ENCODE measurements at places on chromosomes 6 and 20.

GRCh38 chr6:103534095-103534494 lies 1325.6 kb downstream of the HACE1 start:
- DNase-seq: no peak

DNA sequence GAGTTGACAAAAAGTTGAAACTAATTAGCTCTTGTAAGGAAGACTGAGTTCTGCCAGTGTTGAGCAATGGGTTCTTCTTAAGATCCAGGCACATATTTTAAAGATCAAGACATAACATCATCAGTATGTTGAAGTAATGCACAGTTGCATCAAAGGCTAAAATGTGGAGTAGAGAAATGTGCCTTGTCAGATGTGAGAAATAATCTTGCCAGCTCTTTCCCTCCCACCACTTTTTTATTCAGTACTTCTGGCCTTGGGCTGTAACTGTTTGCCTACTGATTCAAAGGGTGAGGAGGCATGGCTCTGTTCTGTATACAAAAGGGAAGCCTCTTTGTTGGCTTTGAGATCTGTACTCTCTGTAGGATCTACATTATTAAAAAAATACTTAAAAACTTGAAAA lies 13.1 kb downstream of the PKIB start:
- DNase-seq: no peak

GRCh38 chr6:108589244-108589791 lies 28.6 kb downstream of the FOXO3 start:
- DNase-seq: peak; percentile 72

GRCh38 chr6:46370622-46371021 lies 120.6 kb downstream of the RCAN2 start:
- DNase-seq: no peak

GRCh38 chr6:167688123-167688522 lies 138.6 kb upstream of the AFDN start:
- DNase-seq: no peak

GRCh38 chr20:49823152-49823847 lies 10.7 kb downstream of the SLC9A8 start:
- no peak for DNase-seq

DNA sequence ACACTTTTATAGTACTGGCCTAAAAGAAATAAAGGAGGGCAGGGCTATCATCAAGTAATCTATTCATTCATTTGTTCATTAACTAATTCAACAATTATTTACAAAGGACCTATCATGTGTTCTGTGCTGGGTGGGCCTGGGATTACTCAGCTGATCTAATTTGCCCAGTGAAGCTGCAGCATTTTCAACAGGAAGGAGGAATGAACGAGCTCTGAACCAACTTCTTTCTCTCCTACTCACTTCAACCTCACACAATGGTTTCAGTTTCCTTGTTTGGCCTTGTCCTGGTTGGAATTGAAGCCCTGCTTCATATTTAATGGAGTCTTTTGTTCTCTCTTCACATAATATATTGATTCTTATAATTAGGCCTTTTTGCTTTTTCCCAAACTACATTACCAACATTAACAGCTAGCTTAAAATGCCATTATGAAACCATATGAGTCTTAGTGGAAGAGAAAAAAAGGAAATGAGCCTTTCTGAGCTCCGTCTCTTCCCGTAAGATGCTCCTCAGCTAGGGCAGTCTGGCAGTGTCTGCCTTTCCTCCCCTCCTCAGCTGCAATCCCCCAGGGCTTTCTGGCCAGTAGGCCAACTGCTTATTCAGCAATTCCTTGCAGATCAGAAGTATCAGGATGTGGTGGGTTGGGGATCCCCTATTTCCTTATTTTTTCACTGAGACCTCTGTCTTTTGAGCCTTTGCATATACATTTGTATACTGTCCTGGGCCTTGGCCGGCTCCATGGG lies 79.4 kb upstream of the NRN1 start:
- no peak for DNase-seq

- no peak for DNase-seq
Measured at GRCh38 chr6:168784426-168784825, 343.4 kb downstream of the SMOC2 start.

DNA sequence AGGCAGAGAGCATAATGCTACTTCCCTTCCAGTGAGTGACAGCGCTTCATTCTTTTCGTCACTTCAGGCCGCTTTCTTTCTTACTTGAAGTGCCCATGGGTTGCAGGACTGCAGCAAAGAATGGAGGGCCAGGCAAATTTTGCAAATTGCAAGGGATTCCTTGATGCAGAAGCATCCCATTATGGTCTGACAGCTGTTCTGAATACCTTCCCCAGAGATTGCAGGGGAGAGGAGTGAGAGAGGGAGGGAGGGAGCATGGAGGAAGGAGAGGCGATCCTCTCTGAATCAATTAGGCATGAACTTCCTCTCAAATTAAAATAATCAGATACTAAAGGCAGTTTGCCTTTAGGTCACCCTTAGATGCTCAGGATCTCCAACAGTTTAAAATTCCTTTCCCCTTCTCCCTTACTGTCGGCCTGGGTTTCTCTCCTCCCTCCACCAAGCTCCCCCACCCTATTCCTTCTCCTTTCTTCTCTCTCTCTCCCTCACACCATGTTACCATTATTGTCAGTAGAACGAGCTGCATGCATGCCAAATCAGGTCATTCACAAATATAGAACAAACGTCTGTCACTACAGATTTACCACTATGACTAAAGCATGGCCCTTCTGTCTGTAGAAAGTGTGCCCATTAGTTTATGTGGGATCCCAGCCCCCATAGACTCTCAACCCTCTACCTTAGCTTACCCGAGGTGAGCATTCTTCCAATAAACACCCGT lies 289.2 kb downstream of the CD83 start:
- no peak for DNase-seq

DNA sequence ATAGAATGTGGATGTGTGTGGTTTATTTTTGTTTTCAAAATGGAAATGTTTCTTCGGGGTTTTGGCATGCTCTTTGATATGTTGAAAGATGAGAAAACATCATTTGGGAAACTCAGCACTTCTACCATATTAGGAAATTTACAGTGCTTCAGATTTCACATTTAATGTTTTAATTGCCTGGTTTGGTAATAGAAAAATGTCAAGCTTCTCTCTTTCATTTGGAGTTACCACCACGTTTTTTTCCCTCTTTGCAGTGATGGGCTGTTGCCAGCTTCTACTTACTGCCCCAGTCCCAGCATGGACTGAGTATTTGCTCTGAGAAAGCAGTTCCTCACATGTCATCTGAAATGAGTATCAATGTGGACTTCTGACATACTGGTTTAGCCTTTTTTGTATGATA lies 267.7 kb downstream of the PRL start:
- no peak for DNase-seq

GRCh38 chr20:33162753-33163152 lies 5.2 kb upstream of the BPIFA2 start:
- no peak for DNase-seq

GRCh38 chr6:140671926-140672325 lies 1297.5 kb upstream of the CITED2 start:
- no peak for DNase-seq

GRCh38 chr6:108133594-108134179 lies 32.1 kb upstream of the NR2E1 start:
- DNase-seq: peak; percentile 21

DNA sequence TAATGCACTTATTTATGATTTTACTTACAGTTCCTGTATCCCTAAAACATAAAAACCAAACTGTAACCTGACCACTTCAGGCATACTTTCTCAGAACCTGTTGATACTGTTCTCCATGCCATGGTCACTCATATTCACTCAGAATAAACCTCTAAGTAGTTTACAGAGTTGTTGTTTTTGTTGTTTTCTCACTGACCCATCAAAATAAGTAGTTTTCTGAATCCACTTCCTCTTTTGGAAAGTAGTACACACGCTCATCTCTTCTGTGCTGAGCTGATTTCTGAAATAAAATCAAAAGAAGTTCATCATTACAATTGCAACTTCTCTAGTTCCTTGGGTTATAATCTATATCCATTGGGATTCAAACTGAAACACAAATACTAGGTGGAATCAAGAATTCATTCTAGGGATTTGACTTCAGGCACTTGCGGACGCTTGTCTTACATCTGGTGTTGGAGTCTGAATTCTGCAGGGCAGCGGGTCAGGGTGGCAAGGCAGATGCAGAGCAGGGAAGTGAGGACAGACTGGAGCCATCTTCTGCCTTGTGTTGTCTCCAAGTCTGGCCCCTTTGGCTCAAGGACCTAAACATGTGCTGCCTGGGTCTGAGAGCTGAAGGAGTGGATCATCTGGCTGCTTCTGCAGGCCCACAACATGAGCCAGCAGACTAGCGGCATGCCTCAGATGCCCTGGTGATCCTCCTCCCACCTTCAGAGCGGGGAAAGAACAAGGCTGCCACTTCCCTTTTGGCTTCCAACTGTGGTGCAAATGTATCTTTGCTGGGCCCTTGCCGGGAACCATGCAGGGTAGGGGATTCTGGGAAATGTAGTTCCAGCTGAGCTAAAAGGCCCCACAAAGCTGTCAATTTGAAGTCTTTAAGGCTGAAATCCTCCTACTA lies 167.9 kb upstream of the MYLIP start:
- no peak for DNase-seq

DNA sequence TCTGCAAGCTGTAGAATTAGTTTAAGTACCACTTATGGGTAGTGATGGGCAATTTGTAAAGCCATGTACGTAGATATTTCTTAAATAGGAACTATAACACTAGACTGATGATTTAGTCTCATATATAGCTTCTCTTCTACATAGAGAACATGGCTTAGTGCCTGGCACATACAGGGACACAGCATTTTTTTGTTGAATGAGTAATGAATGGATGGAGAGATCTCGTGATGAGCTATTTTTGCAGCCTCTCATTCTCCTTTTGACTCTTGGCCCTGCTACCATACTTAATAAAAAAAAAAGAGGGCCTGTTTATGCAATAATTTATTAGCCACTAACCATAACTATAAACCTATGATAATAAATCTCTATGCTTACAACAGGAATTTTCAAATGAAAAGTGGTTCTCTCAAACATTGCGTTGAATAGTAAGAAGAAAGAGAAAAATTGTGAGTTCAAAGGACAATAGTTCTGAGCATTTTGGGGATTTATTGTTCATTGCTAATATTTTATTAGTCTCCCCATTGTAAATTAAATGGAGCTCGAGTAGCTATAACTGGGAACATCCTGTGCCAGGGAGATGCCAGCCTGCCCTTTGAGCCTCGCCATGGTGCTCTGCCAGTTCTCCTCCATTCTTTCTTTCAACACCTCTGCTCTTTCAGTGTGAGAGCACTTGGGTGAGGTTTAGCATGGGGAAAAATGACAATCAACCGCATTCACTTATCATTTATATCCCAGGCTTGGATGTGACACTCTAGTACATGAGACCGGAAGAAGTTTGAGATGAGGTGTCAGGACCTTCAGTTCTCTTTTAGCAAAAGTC lies 14.7 kb upstream of the RCAN2 start:
- no peak for DNase-seq

GRCh38 chr6:57068061-57068460 lies 21.6 kb downstream of the KIAA1586 start:
- no peak for DNase-seq

GRCh38 chr6:132058975-132059374 lies 107.8 kb upstream of the CCN2 start:
- no peak for DNase-seq

GRCh38 chr6:167405778-167406532 lies 81.1 kb downstream of the TTLL2 start:
- no peak for DNase-seq

- no peak for DNase-seq
Measured at GRCh38 chr6:52233975-52234823, 10.1 kb downstream of the IL17F start.

GRCh38 chr20:14860410-14860814 lies 523.0 kb upstream of the FLRT3 start:
- no peak for DNase-seq

- no peak for DNase-seq
Measured at GRCh38 chr20:20002101-20002998, 14.8 kb upstream of the NAA20 start.

- DNase-seq: no peak
Measured at GRCh38 chr20:62570897-62571668, 71.2 kb upstream of the SLCO4A1 start.

All from substantia nigra (tissue), 51 donors.